CD4-positive, alpha-beta T cell (primary cell): ENCODE measurements at places on chromosomes 4 and X. TPM values are rescaled to one million over a fixed set of nuclear protein-coding genes. Genes with fewer than 3 reads are reported as not detected.

Gene RGN
- not detected for total RNA-seq

Gene KIF4A
- 0.19 TPM for total RNA-seq

DNA sequence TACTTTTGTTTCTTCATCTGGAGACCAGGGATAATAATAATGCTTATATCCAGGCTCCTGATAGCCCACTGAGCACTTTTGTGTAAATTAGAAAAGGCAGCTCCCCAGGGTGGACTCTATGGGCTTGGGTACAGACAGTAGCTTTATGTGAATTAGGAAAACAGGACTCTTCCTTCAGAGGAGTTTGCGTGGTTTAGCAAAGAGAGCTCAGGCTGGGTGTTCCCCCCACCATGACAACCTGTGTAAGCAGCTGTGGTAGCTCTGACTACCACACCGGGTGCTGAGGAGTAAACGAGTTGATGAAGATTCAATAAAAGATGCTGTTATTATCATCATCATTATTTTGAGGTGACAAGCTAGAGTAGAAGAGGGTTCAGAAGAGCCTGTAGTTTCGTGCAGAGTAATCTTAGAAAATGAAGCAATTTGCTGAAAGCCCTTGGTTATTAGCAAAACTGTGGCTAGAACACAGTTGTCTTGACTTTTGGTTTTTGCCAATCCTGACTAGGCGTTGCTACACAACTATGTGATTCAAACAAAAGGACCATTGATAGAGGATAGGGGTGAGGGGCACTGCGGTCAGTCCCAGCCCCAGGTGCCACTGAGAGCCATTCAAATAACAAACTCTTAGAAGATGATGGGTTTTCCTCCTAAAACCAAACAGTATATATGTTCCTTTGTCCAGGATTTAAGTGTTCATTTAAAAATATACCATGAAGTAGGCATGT, 60.6 kb upstream of the LIMCH1 start:
- no peaks in the 10 kb centered on the region for H3K27me3 ChIP-seq
- no peak overlapping the region for H3K4me3 ChIP-seq
- H3K36me3 ChIP-seq, result no peaks in the 10 kb centered on the region
- no peak for DNase-seq
- H3K27ac ChIP-seq, result no peak overlapping the region
- no peaks in the 10 kb centered on the region for H3K4me1 ChIP-seq

GRCh38 chr4:55545641-55546505, 836 bp downstream of the CLOCK start:
- peak overlapping the region; percentile 96 for H3K4me3 ChIP-seq
- peak overlapping the region; percentile 82 for H3K27ac ChIP-seq
- H3K4me1 ChIP-seq, result peaks cover 5% of the 10 kb centered on the region
- DNase-seq, result peak; percentile 65
- no peaks in the 10 kb centered on the region for H3K27me3 ChIP-seq
- H3K36me3 ChIP-seq, result no peaks in the 10 kb centered on the region

DNA sequence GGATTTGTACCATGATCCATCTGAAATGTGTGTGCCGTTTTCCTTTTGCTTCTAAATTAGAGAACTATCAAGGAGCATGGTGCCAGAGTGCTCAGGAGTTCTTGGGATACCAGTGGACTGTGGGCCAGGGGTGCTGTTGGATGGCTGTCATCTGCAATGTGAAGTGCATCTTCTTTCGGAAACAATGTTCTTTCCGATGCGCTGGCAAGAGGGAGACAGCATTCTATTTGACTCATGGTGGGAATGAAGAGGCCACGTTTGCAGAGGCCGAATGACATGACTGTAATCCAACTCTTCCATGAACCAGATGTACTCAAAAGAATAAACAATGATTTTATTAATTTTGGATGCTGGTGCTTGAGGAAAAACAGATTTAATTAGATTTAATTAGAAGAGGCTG, 45.5 kb downstream of the SORCS2 start:
- H3K4me3 ChIP-seq, result no peak overlapping the region
- no peaks in the 10 kb centered on the region for H3K27me3 ChIP-seq
- DNase-seq, result no peak
- H3K4me1 ChIP-seq, result no peaks in the 10 kb centered on the region
- no peaks in the 10 kb centered on the region for H3K36me3 ChIP-seq
- H3K27ac ChIP-seq, result no peak overlapping the region

Gene FABP2
- total RNA-seq, result not detected

GRCh38 chr4:7964459-7964858, 24.8 kb upstream of the AFAP1 start:
- H3K4me1 ChIP-seq, result peaks cover 57% of the 10 kb centered on the region
- no peaks in the 10 kb centered on the region for H3K27me3 ChIP-seq
- no peaks in the 10 kb centered on the region for H3K36me3 ChIP-seq
- H3K4me3 ChIP-seq, result no peak overlapping the region

- H3K36me3 ChIP-seq, result peaks cover 17% of the 10 kb centered on the region
- no peaks in the 10 kb centered on the region for H3K4me1 ChIP-seq
- no peak overlapping the region for H3K27ac ChIP-seq
- no peaks in the 10 kb centered on the region for H3K27me3 ChIP-seq
- DNase-seq, result no peak
Observed at GRCh38 chr4:107640197-107640596, 79.8 kb downstream of the PAPSS1 start.

DNA sequence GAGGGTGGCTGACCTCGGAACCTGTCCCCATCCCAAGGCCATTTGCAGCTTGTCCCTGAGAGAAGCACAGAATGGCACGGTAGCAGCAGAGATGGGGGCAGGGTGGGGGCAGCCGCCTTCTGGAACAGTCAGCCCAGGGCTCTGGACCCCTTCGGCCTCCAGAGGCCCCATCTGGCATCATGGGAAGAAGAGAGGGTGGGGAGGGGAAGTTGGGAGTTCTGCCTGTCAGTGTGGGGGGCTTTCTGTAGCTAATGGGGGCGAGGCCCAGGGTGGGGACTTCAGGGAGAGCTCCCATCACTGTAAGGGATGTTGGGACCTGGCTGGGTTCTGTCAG, 62.9 kb upstream of the ADRA2C start:
- no peaks in the 10 kb centered on the region for H3K4me1 ChIP-seq
- peaks cover 6% of the 10 kb centered on the region for H3K27me3 ChIP-seq
- H3K27ac ChIP-seq, result no peak overlapping the region

DNA sequence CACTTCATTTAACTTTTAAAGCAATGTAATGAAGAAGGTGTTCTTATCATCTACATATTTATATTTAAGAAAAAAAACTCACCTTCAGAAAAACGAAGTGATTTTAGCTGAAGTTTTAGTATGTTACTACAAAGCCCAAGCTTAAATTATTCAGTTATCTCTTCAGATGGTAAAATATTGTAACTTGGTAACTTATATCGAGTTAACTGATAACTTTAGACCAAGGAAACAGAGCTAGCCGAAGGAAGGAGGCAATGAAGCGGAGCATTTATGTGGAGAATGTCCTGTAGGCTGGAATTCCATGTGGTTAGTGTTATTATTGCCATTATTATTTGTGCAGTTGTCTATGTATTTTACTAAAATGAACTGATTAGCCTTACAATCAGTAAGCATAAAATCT, 1102.1 kb upstream of the LCORL start:
- H3K4me1 ChIP-seq, result no peaks in the 10 kb centered on the region
- no peak overlapping the region for H3K27ac ChIP-seq
- H3K27me3 ChIP-seq, result no peaks in the 10 kb centered on the region

Gene PHOX2B
- total RNA-seq, result not detected

GRCh38 chr4:40617872-40618271, 11.8 kb downstream of the RBM47 start:
- no peaks in the 10 kb centered on the region for H3K36me3 ChIP-seq
- no peak overlapping the region for H3K27ac ChIP-seq
- no peak overlapping the region for H3K4me3 ChIP-seq

DNA sequence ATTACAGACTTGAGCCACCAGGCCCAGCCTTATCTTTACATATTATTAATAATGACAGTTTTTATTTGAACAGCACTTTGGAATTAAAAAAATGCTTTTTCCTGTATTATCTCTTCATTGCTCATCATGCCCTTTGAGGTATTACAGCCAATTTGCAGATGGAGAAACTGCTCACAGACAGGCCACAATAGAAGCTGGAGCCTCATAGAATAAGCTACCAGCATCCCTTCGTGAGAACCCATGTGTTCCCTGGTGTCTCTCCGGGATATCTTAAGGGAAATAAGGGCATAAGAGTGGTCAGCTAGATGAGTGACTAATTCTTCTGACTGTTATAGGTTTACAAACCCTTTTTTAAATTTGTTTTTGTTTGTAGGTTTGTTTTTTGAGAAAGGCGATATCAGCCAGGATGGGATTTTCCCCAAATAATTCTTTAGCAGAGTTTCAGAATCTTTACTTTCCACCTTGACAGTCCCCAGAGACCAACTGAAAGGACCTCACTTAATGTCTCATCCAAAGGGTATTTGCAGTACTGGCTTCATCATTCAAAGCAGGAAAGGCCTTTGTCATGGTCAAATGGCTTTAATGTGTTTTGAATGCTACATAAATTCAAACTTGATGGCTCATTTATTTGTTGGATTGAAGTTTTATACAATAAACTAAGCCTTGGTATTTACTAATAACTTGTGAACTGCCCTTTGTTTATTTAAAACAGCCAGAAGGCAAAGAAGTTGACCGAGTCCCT, 48.0 kb upstream of the SOD3 start:
- no peak overlapping the region for H3K27ac ChIP-seq
- no peaks in the 10 kb centered on the region for H3K36me3 ChIP-seq
- H3K4me3 ChIP-seq, result no peak overlapping the region

Gene SLC25A53
- 5.1 TPM for total RNA-seq

GRCh38 chrX:2875136-2875481, 46.4 kb downstream of the GYG2 start:
- no peak for DNase-seq
- H3K4me1 ChIP-seq, result no peaks in the 10 kb centered on the region
- no peaks in the 10 kb centered on the region for H3K36me3 ChIP-seq
- no peaks in the 10 kb centered on the region for H3K27me3 ChIP-seq
- H3K4me3 ChIP-seq, result no peak overlapping the region

Gene DNASE1L1
- 16.0 TPM for total RNA-seq

Gene C1QTNF7
- total RNA-seq, result not detected

DNA sequence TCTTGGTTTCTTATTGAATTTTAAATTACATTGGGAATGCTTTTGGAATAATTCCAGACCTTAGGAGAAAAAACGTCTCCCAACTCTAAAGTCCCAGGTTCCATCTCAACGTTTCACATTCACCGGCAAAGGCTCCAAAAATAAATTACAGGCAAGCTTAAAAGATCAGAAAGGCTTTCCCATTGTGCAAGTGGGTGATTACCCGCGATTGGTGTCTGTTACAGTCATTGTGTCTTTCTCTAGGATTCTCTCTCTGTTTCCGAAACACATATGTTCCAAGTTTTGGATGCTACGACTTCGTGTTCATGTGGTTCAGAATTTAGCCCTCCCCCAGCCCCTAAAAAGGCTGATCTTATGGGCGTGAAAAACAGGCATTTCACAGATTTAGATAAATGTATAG, 41.8 kb downstream of the PALLD start:
- no peaks in the 10 kb centered on the region for H3K27me3 ChIP-seq
- no peaks in the 10 kb centered on the region for H3K4me1 ChIP-seq
- no peak overlapping the region for H3K27ac ChIP-seq
- no peak overlapping the region for H3K4me3 ChIP-seq
- no peak for DNase-seq
- no peaks in the 10 kb centered on the region for H3K36me3 ChIP-seq

- H3K36me3 ChIP-seq, result peaks cover 62% of the 10 kb centered on the region
- H3K4me1 ChIP-seq, result no peaks in the 10 kb centered on the region
- DNase-seq, result no peak
- H3K27ac ChIP-seq, result no peak overlapping the region
- H3K4me3 ChIP-seq, result no peak overlapping the region
Observed at GRCh38 chr4:75502671-75503070, 11.5 kb downstream of the RCHY1 start.

DNA sequence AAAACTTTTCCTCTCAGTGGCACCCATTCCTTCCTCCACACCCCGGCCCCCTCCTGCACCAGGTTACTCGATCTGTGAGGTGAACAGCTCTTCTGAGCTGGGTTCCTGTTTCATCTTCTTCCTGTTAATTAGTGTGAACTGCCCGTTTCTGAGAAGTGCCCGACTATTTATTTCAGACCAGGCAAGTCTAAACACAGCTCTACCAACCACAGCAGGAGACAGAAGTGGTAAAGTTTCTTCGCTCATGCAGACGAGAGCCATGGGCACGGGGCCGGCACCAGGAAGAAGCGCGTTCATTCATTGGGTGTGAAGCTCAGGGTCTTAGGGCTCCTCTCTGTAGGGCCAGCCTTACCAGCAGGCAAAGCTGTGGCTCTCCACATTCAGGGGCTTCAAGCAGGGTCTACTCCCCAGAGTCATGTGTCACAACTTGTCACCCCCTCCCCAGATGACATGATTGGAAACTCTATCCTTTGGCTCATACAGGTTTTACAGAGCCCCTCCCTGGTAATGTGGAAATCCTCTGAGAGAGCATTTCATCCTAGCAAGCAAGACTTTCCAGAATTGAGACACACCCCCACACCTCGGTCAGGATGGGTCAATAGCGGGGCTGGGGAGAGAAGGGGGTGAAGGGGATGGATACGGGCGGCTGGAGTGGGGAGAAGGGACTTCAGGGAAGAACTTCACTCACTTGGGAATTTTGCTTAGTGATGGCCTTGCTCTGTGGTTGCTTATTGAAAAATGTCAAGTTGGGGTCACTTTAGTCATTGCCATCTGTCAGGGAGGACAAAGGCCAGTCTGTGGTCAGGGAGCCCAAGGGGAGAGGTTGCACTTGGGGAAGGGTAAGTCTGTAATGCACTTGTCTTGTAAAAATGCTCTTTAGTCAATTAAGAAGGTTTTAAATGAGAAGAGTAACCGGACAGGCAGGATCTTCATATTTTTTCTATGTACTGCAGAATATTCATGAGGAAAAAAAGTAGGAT, 121.6 kb upstream of the TRIM2 start:
- no peaks in the 10 kb centered on the region for H3K36me3 ChIP-seq
- no peak overlapping the region for H3K4me3 ChIP-seq
- no peaks in the 10 kb centered on the region for H3K27me3 ChIP-seq
- no peak for DNase-seq
- no peak overlapping the region for H3K27ac ChIP-seq

DNA sequence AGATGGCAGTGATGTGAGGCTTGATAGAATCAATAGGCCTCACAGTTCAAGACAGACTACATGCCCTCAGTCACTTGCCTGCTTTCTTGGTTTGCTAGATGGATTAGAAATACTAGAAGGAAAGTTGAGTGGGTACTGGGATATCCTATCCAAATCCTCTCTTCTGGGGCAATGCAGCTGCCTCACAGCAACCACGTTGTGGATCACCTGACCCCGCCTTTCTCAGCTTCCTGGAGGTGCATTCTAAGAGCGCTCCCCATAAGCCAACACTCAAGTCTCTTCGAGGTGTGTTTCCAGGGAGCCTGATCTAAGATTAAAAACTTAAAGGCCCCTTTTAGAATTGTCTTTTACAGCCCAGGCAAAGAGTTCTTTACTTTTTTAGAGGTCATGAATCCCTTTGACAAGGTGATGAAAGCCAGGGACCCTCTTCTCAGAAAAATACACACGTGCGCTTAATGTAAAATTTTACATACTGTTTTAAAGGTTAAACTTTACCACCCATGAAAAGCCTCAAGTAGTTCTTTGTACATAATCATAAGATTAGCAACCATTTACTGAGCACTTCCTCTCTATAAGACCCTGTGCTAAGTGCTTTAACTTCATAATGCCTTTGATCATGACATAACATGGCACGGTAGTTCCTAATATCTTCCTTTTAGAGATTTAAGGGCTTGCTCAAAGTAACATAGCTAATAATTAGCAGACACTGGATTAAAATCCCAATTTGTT, 840 bp upstream of the RPL34 start:
- H3K4me1 ChIP-seq, result peaks cover 36% of the 10 kb centered on the region
- H3K27me3 ChIP-seq, result no peaks in the 10 kb centered on the region
- no peak for DNase-seq
- peaks cover 34% of the 10 kb centered on the region for H3K36me3 ChIP-seq
- peak overlapping the region; percentile 85 for H3K27ac ChIP-seq

GRCh38 chr4:184643731-184644130, 5.5 kb downstream of the CASP3 start:
- H3K36me3 ChIP-seq, result peaks cover 36% of the 10 kb centered on the region
- peaks cover 42% of the 10 kb centered on the region for H3K4me1 ChIP-seq
- no peak overlapping the region for H3K4me3 ChIP-seq
- DNase-seq, result no peak
- no peaks in the 10 kb centered on the region for H3K27me3 ChIP-seq
